Diencephalon (tissue), 1 donor: ENCODE measurements at places on chromosomes 2 and 18. TPM values are rescaled to one million over a fixed set of nuclear protein-coding genes. Genes with fewer than 3 reads are reported as not detected.

VWA3B gene
- 2.8 TPM for total RNA-seq

RAB6C gene
- 2.5 TPM for total RNA-seq

TDRD15 gene
- total RNA-seq, result under 0.01 TPM

GNLY gene
- not detected for total RNA-seq

TTN gene
- total RNA-seq, result 2.3 TPM

AFF3 gene
- total RNA-seq, result 26.3 TPM

CROCC2 gene
- 1.4 TPM for total RNA-seq

MGAT5 gene
- 87.0 TPM for total RNA-seq

CABLES1 gene
- 8.1 TPM for total RNA-seq

UGT1A8 gene
- total RNA-seq, result not detected

SANBR gene
- total RNA-seq, result 87.2 TPM

NUP35 gene
- total RNA-seq, result 44.3 TPM

ACVR1C gene
- 3.5 TPM for total RNA-seq

LYPD1 gene
- total RNA-seq, result 77.0 TPM

RBKS gene
- total RNA-seq, result 4.6 TPM

CGREF1 gene
- total RNA-seq, result 28.8 TPM

RNF125 gene
- total RNA-seq, result 4.4 TPM

ABCA12 gene
- total RNA-seq, result 0.23 TPM

PJVK gene
- 3.9 TPM for total RNA-seq

NETO1 gene
- 50.7 TPM for total RNA-seq

HOXD3 gene
- not detected for total RNA-seq

HOXD12 gene
- not detected for total RNA-seq

TNS1 gene
- total RNA-seq, result 12.7 TPM

GAD1 gene
- total RNA-seq, result 163 TPM

MAP3K19 gene
- 9.5 TPM for total RNA-seq

ITM2C gene
- total RNA-seq, result 254 TPM

ALLC gene
- not detected for total RNA-seq

CRYGD gene
- total RNA-seq, result 3.7 TPM

TFPI gene
- total RNA-seq, result 85.3 TPM

KCNIP3 gene
- total RNA-seq, result 12.7 TPM

ZSWIM2 gene
- 0.23 TPM for total RNA-seq

MARCO gene
- total RNA-seq, result not detected

FARSB gene
- 36.4 TPM for total RNA-seq

IL36B gene
- not detected for total RNA-seq

SOX11 gene
- total RNA-seq, result 246 TPM

GCKR gene
- 0.69 TPM for total RNA-seq
